GM23338 (cell line): ENCODE measurements at places on chromosomes 6 and 20. TPM values are rescaled to one million over a fixed set of nuclear protein-coding genes. Genes with fewer than 3 reads are reported as not detected.

GRCh38 chr6:28368522-28368921 is 18.8 kb downstream of the ZKSCAN3 start:
- DNase-seq = no peak

DNA sequence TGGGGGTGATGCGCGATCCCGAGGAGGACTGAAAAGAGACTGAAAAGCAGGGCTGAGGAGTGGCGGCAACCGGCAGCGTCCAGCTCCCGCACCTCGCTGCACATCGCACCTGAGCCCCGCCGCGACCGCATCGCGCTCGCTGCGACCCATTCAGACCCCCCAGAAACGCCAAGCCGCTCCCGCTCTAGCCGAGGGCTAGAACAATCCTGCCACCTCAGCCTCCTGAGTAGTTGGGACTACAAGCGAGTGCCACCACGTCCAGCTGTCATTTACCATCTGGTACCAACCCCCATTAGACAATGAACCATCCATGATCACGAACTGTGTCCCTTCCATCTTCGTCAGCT is 33.2 kb downstream of the HLA-A start:
- no peak for DNase-seq

IMPG1 gene
- not detected in 2 replicates for total RNA-seq

DNA sequence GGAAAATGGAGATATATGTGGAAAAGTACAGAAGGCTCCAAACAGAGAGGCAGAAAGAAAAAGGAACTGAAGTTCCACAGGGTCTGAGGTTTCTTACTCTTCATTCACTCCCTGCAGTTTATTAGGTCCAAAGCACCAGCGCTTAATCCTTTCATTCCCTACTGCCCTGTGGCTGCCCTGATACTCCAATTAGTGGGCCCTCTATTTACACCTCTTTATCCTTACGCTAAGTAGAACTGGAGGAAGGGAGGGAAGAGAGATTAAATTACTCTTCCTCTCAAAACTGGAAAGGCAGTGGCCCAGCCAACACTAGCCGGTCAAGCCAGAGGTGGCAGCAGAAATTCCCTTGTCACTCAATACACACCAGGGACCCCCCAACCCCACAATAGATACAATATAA is 20.4 kb downstream of the TRERF1 start:
- DNase-seq = no peak

- DNase-seq = no peak
Measured at GRCh38 chr6:12577124-12577850, 139.3 kb upstream of the PHACTR1 start.

- no peak for DNase-seq
Measured at GRCh38 chr6:37489697-37490336, 9.9 kb downstream of the CCDC167 start.

DNA sequence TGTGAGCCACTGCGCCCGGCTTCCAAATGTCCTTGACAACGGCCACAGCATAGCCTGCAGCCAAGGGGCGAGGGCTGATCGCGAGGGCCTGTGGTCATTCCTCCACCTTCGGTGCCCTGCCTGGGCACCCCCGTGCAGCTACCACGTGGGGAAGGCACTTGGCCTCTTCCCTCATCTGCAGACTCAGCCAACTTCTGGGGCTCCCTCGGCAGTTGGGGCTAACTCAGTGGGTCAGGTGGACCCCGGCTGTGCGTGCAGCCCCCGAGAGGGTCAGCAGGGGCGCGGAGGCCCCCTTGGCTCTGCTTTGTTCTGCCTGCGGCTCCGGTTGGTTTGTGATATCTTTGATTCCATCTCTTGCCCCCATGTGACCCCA is 52.9 kb upstream of the BHLHE23 start:
- DNase-seq = no peak

UFL1 gene
- 9.0 and 13.3 TPM in 2 replicates for total RNA-seq

SLC22A16 gene
- 0.42 TPM in 1 of 2 replicates, not detected in the other for total RNA-seq

MUCL3 gene
- 0.12 TPM in 1 of 2 replicates, not detected in the other for total RNA-seq

- no peak for DNase-seq
Measured at GRCh38 chr6:52754443-52754842, 8.8 kb downstream of the GSTA2 start.
